ENCODE measurements at places on chromosomes 2 and 18.

GRCh38 chr2:190849774-190850173 is 30.8 kb upstream of the GLS start:
- DNase-seq: no peak

- DNase-seq: no peak
Measured at GRCh38 chr2:237475704-237476141, 11.3 kb upstream of the MLPH start.

- no peak for DNase-seq
Measured at GRCh38 chr2:61727746-61728145, 126.1 kb downstream of the FAM161A start.

GRCh38 chr2:85806358-85807118 is 52.7 kb downstream of the ATOH8 start:
- DNase-seq: no peak

DNA sequence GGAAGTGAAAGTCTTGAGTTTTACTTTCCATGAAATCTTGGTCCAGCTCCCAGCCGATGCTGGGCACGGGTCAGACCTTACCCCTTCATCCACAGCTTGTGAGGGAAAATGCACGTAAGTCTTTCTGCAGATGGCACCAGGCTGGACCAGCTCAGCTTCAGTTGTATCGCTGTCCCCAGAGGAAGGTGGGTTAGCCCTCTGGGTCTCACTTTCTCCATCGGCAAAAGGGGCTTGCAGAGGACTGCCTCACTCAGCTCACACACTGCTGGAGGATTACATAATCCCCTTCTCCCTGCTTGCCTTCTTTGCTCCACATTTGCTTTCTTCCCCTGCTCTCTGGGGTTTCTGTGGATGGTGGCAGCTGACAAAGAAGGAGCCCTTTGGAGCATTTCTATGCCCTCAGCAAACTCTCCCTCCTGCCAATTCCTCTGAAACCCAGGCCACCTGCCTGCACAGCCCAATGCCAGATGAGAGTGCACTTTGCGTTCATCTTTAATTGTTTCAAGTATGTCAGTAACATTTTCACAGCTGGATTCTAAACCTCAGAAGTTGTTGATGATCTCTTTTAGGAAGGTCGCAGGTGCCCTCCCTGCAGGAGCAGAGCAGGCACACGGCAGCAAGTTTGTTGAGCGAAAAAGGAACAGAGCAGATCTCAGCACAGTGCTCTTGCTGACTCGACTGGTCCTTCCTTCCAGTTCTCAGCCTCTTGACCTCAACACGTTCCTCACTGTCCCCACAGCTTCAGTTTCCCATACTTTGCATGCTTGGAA is 155.6 kb upstream of the GLI2 start:
- no peak for DNase-seq

DNA sequence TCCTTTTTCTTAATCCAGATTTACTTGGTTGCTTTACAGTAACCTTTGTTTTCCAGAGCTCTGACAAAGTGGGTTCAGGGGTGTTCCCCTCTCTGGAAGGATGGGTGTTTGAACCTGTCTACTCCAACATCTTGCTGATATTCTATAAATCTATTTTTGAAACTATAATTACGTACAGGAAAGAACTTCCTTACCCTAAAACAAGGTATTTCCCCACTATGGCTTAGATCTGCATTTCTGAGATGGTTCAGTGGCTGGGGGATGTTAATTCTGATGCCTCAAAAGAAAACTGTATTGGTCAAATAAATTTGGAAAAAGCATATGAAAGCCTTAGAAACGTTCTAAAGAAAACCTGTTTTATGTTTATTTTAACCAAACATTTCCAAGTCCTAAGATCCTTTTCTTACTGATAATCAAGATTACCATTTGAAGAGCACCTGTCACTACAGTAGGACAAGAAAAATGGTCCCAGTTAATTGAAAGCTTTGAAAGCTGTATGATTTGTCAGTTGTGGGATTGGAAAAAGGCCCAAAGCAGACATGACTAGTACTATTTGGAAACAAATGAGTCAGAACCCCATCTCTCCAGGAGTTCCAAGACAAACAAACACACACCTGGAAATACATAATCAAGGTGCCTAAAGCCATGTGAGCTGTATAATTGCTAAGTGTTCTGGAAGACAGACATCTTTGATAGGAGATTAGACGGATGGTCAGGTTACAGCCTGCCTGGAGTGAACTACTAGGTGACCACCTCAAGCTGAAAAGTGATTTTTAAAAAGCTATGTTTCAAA is 57.5 kb downstream of the KDM3A start:
- no peak for DNase-seq

GRCh38 chr2:144703852-144704708 is 184.2 kb upstream of the ZEB2 start:
- no peak for DNase-seq

DNA sequence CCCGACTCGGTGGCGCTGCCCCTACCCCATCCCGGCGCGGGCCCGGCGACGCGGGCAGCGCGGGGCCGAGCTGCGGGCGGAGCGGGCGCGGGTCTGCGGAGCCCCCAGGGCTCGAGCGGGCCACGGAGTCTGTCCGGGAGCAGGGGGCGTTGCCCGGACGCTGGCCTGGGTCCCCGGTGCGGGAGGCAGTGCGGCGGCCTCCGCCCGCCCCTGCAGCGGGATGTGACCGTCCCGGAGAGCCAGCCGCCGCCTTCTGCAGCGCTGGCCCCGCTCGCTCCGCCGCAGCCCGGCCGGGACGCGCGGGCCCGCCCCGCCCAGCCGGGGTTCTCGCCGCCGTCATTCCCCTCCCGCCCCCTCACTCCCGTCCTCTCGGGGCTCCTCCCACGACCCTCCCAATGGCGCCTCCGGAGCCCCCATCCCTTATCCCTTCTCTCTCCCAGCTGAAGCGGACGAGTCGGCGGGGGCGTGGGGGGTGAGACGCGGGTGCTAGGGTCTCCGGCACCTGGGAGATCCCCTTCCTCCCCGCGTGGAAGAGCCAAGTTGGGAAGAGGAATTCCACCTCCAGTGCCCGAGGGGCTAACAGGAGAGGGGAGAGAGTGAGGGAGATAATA is at the start of gene FNDC4:
Gene FNDC4, minus strand, starts transcription at position 257 of the 611 bp plus-strand sequence. CDS start 521 bp downstream, outside the sequence.
- peak; percentile 20 for DNase-seq

DNA sequence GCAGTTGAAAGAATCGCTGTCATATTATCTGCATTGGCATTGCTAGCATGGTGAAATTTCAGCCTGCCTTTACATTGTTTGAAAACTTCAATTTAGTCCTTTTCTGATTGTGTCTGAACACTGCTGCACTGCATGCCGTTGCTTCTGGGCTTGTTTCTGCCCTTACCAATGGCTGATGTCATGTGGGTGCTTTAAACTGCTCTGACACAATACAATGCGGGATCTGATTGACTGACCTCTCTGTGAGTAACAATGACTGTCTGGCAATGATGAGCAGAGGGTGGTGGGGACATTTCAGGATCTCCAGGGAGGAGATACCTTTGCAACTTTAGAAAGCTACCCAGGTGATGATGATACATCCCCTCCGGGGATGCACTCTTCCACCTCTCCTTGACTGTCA is 119.5 kb upstream of the ZBTB14 start:
- no peak for DNase-seq

- DNase-seq: no peak
Measured at GRCh38 chr2:72892506-72893173, 5.4 kb downstream of the SPR start.

- DNase-seq: no peak
Measured at GRCh38 chr2:182914852-182915251, 48.4 kb upstream of the FRZB start.

GRCh38 chr2:71736091-71736861 is 282.9 kb downstream of the DYSF start:
- no peak for DNase-seq

DNA sequence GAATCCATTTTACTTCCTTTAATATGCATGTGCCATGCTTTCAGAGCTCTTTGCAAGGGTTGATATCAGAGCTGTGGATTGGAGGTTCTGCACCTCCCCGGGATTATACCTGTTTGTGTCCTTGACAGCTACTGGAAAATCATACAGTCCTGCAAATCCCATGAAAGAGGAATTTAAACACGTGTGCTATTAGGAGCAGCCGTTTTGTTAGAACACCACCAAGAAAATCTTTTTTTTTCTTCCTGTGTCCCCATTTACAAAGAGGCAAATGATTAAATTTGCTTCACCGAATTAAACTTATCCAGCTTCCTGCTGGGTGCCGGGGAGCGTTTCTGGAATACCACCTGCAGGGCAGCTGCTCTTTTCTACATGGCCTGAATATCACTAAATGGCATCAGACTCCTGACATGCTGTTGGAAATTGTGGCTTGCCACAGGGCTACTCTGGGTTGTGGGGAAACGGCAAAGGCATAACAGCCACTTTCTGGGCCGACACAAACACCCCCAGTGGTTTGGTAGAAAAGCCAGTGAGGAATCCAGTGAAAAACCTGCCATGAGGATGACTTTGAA is 23.4 kb upstream of the SOX11 start:
- DNase-seq: no peak

DNA sequence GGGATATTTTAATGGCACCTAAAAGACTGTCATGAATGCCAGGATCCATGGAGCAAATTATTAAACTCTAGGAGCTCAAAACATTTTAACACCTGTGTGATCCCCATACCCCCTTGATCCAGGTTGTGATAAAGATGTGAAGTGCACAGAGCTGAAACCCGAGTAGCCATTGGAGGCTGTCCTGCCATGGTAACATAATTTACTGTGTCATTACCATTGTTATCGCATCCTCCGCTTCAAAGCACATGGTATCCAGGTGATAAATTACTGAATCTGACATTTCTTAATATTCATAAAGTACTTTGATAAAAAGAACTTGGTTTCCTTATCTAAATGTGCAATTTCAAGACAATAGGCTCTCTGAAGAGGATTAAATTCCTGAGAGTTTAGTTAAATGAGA is 109.3 kb downstream of the CHST9 start:
- no peak for DNase-seq

DNA sequence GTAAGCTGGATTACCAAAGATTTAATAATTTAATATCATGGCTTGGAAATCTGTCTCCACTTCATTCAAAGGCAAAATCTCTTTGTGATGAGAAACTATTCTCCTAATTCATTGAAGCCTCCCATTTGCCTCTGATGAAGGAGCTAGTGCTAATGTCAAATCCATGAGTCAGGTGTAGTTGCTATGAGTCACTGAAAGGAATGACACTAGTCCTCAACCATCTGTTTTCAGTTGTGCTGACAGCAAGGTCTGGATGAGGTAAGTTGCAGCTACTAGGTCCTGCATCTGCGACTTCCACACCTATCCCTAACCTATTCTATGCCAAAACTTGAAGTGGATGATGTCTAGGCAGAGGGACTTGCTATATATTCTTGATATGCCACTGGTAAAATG is 324.0 kb upstream of the UBE2E3 start:
- no peak for DNase-seq

GRCh38 chr2:216235462-216235861 is 126.3 kb downstream of the XRCC5 start:
- DNase-seq: no peak

DNA sequence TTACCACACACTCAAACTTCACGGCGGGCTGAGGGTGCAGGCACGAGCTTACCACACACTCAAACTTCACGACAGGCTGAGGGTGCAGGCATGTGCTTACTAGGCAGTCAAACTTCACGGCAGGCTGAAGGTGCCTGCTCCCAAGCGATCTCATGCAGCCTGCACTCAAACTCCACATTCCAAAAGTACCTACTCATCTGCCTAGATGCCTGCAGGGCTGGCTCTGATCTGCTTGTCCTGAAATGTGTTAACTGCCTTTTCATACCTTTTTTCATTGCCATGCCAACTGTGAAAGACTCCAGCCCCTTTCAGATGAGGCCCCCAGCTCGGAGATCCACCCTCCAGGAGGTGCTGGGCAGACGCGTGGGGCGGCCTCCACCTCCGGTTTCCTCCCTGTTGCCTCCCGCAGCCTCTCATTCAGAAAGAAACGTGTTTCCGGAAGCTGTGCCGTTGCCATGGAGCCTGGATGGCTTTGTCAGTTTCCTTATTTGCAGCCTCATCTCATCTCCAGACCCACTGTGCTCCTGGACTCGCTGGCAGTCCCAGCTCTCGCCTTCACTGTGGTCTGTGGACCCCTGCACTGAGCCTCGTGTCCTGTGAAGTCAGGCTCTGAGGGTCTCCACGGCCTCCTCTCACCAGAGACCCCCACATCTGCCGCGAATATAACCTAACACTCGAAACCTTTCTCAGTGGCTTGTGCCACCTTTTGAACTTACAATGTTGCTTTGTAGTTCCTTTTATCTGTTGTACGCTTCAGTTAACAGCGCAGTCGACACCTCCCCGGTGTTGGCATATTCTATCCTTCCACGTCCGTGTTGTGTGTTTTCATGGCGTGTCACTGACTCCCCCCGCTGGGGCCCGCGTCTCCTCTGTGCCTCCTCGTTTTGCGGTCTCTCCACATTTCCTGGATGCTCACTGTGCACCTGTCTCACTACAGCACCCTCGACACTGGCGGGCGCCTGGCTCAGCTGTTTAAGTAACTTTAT is 106.1 kb upstream of the ALKAL2 start:
- DNase-seq: peak; percentile 33

DNA sequence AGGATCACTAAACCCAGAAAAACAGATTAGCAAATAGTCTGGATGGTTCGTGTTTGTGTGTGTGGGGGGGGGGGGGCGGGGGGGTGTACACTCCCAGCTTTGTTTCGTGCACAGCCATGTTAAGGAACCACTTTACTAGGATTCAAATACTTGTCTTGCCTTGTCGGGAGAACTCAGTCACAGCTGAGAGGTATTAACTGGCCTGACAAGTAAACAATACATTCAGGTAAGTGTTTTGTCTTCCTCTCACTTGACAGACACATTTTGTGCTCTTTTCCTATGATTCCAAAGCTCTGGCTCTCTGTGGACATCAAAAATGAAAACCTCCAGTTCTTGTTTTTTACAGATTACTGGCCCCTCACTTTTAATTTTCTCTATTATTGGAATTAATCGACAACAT is 173.5 kb downstream of the LRP1B start:
- DNase-seq: no peak

GRCh38 chr2:11286323-11286722 is 58.1 kb downstream of the ROCK2 start:
- DNase-seq: no peak

- no peak for DNase-seq
Measured at GRCh38 chr2:230996661-230997060, 740 bp downstream of the SPATA3 start.

- no peak for DNase-seq
Measured at GRCh38 chr18:8695932-8696517, 9.3 kb upstream of the MTCL1 start.

DNA sequence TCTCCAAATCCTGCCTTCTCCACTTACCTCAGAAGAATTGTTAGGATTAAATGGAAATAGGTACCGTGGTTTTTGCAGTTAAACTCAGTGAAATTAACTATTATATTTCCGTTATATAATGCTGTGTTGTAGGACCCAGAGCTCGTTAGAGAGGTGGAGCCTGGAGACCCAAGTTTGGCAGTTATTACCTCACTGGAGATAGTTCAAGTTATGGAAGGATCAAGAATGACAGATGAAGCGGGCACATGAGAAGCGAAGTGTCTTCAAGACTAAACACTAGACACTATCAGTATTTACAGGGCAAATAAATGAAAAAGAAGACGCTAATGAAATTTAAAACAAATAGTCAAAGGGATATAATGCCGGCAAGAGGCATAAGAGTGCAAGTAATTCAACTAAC is 866 bp downstream of the CWC22 start:
- DNase-seq: no peak

GRCh38 chr2:195442458-195443175 is 214.4 kb upstream of the SLC39A10 start:
- DNase-seq: no peak

GRCh38 chr2:85468704-85469349 is 50.3 kb downstream of the SH2D6 start:
- no peak for DNase-seq

GRCh38 chr18:10094154-10094553 is 180.3 kb downstream of the VAPA start:
- DNase-seq: no peak

GRCh38 chr18:68757126-68757525 is 40.8 kb upstream of the CCDC102B start:
- DNase-seq: no peak

GRCh38 chr2:29367986-29368658 is 252.9 kb downstream of the CLIP4 start:
- DNase-seq: no peak
